ENCODE measurements at places on chromosomes 1 and 21.

GRCh38 chr1:189782295-189782694 is 695.4 kb downstream of the BRINP3 start:
- no peak for DNase-seq

DNA sequence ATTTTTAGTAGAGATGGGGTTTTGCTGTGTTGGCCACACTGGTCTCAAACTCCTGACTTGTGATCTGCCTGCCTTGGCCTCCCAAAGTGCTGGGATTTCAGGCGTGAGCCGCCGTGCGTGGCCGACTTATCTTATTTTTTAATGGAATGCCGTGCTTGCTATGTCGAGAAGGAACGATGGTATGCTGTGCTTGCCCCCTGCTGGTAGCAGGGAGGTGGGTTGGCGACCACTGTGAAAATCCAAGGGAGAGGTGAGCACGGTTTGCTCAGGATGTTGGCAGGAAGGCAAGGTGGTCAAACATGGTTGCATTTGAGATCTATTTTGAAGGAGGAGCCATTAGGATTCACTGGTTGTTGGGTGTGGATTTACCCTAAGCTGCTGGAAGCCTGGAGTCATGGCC is 45.8 kb upstream of the RCC2 start:
- peak; percentile 35 for DNase-seq

GRCh38 chr21:35987475-35987874 is 72.9 kb downstream of the SETD4 start:
- no peak for DNase-seq

GRCh38 chr1:221263831-221264767 is 384.9 kb downstream of the HLX start:
- DNase-seq: peak; percentile 79

- DNase-seq: no peak
These were observed at the start of gene CELA2A for GRCh38 chr1:15456313-15456954. Gene CELA2A (plus strand): TSS chr1:15456732. CDS start chr1:15456754, 22 bp downstream.

- DNase-seq: no peak
These were observed 244.1 kb upstream of the MAP1LC3C start for GRCh38 chr1:242242983-242243382.

- DNase-seq: no peak
These were observed 33.5 kb upstream of the CRB1 start for GRCh38 chr1:197234581-197234980.

GRCh38 chr1:59107516-59107915 is 189.4 kb upstream of the FGGY start:
- no peak for DNase-seq

DNA sequence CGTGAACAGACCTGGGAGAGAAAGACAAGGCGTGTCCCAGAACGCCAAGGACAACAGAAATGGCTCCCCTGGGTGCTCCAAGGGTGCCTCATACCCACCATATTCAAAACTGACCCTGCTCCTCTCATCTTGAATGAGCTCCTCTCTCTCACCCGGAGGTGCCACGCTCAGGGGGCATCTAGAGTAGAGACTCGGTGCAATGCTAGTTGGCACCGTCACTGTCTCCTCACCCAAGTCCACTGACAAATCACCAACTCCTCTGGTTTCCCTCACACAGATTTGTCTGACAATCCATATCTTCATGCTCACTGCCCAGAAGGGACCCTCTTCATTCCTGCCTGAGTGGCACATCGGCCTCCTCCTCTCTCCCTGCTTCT is 5.0 kb downstream of the TMEM125 start:
- no peak for DNase-seq

GRCh38 chr1:38777464-38777957 is 82.1 kb downstream of the RRAGC start:
- DNase-seq: peak; percentile 21

- no peak for DNase-seq
These were observed 90.1 kb downstream of the PRDM16 start for GRCh38 chr1:3159121-3159520.

GRCh38 chr1:67723620-67724019 is 38.6 kb downstream of the GADD45A start:
- peak; percentile 66 for DNase-seq

- no peak for DNase-seq
These were observed 54.4 kb upstream of the NEK7 start for GRCh38 chr1:198102454-198102827.

GRCh38 chr21:44578371-44579055 is 1.9 kb downstream of the KRTAP10-5 start:
- no peak for DNase-seq

Measured in hematopoietic multipotent progenitor cell treated with erythropoietin and hydrocortisone succinate and interleukin-3 and kit ligand, for 6 days (in vitro differentiated cells).